ENCODE measurements at places on chromosomes 5 and 9. TPM values are rescaled to one million over a fixed set of nuclear protein-coding genes. Genes with fewer than 3 reads are reported as not detected.
A peak's percentile ranks its signal among the peaks of the same experiment; 100 is the strongest.

Gene PHF24
- 0.03 TPM for polyA plus RNA-seq

Gene PDE8B
- polyA plus RNA-seq = 0.39 TPM

GRCh38 chr5:176892663-176893062 lies 6.5 kb downstream of the HK3 start:
- H3K36me3 ChIP-seq = no peaks in the 10 kb centered on the region
- H3K4me3 ChIP-seq = no peak overlapping the region
- no peaks in the 10 kb centered on the region for H3K4me1 ChIP-seq
- no peak overlapping the region for H3K27ac ChIP-seq
- DNase-seq = no peak
- no peaks in the 10 kb centered on the region for H3K27me3 ChIP-seq

DNA sequence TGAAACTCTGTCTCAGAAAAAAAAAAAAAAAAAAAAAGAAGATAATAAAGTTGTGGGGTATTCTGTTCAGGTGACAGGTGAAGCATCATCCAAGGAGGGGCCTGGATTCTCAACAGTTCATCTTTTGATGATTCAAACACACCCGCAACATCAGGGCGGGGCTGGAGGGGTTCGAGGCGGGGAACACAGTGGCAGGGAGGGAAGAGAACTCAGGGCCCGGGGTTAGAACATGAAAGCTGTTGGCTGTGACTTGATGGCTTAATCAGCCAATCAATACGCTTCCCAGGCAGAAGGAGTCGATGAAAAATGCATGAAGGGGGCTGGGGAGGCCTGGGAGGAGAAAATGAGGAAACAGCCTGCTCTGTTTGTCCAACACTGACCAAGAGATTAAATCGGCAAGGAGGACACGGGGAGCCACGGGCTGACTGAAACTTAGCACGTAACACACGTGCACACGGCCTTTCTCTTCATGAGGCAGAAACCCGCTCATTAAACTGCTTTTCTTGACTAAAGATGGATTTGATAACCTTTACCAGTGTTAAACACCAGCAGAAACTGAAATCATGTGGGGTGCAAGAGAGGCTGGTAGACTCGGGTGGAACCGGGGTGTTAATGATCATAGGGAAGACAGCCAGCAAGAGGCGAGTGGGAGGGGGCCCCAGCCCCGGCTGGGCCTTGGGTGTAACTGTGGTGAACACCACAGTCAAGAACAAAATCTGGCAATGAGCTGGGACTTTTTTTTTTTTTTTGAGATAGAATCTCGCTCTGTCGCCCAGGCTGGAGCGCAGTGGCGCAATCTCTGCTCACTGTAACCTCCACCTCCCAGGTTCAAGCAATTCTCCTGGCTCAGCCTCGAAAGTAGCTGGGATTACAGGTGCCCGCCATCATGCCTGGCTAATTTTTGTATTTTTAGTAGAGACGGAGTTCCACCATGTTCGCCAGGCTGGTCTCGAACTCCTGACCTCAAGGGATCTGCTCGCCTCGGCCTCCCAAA lies 105.7 kb upstream of the RAPGEF1 start:
- no peak for DNase-seq
- no peak overlapping the region for H3K27ac ChIP-seq
- H3K36me3 ChIP-seq = no peaks in the 10 kb centered on the region
- H3K4me3 ChIP-seq = no peak overlapping the region
- H3K27me3 ChIP-seq = no peaks in the 10 kb centered on the region

DNA sequence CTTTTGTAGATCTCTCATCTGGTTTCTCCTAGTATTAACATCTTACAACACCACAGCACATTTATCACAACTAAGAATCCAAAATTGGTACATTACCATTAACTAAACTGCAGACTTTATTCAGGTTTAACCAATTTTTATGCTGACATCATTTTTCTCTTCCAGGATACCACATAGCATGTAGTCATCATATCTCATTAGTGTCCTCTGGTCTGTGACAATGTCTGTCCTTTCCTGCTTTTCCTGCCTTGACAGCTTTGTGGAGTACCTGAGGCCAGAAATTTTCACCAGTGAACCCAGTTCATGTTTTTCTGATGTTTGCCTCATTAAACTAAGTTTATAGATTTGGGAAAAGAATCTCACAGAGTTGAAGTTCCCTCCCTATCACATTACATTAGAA lies 294.7 kb upstream of the TNC start:
- no peak overlapping the region for H3K4me3 ChIP-seq
- no peak for DNase-seq
- no peak overlapping the region for H3K27ac ChIP-seq
- H3K27me3 ChIP-seq = no peaks in the 10 kb centered on the region
- H3K36me3 ChIP-seq = no peaks in the 10 kb centered on the region

- H3K4me3 ChIP-seq = no peak overlapping the region
- peaks cover 21% of the 10 kb centered on the region for H3K4me1 ChIP-seq
- H3K27ac ChIP-seq = no peak overlapping the region
Observed at GRCh38 chr9:127825319-127826051, 22.8 kb downstream of the FPGS start.

DNA sequence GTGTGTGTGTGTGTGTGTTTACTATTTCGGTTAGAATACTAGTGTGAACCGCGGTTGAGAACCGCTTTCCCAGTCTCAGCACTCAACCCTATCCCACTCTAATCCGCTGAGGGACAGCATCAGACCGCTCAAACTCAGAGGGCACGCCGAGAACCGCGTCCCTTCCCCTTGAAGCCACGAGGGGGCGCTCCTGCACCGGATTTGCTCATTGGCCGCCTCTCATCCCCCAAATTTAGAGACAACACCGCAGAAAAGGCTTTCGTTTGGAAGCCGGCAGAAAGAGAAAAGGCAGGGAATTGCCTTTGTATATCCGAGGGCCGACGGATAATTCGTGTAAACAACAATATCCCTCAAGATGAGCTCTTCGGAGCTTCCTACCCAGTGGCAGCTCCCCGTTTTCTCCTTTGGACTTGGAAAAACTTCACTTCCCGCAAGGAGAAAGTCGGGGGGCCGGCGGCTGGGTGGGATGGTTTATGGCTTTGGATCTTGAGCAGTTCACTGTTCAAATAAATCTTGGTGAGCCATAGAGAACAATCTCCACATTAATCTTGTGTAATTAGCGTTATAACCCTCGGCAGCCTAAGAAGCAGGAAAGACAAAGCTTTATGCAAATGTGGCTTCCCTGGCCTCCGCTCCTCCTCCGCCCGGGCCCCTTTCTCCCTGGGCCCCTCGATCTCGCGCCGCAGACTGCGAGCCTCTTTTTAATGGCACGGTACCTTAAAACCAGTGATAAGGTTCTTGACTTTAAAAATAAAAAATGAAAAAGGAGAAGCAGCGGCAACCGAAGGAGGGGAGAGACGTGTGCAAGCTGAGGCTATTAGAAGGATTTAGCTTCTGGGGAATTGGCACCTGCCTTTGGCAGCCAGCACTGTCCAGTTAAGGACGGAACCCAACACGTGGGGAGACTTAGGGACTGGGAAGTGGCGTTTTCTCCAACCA lies 296.8 kb downstream of the PARP8 start:
- H3K4me3 ChIP-seq = no peak overlapping the region
- peak; percentile 69 for DNase-seq
- no peaks in the 10 kb centered on the region for H3K27me3 ChIP-seq
- no peaks in the 10 kb centered on the region for H3K36me3 ChIP-seq
- no peak overlapping the region for H3K27ac ChIP-seq
- peaks cover 19% of the 10 kb centered on the region for H3K4me1 ChIP-seq

GRCh38 chr5:148436029-148436428 lies 52.3 kb downstream of the FBXO38 start:
- H3K4me3 ChIP-seq = no peak overlapping the region
- no peak overlapping the region for H3K27ac ChIP-seq
- no peaks in the 10 kb centered on the region for H3K27me3 ChIP-seq
- peaks cover 56% of the 10 kb centered on the region for H3K36me3 ChIP-seq
- no peaks in the 10 kb centered on the region for H3K4me1 ChIP-seq

GRCh38 chr5:173238312-173239232 lies 3.6 kb upstream of the NKX2-5 start:
- H3K4me3 ChIP-seq = no peak overlapping the region
- H3K27me3 ChIP-seq = peaks cover 45% of the 10 kb centered on the region
- H3K4me1 ChIP-seq = peaks cover 7% of the 10 kb centered on the region
- no peak overlapping the region for H3K27ac ChIP-seq

Gene PCDHGB7
- polyA plus RNA-seq = 0.78 TPM

- H3K36me3 ChIP-seq = peaks cover 41% of the 10 kb centered on the region
- H3K27ac ChIP-seq = peak overlapping the region; percentile 94
- H3K4me1 ChIP-seq = peaks cover 68% of the 10 kb centered on the region
- no peak overlapping the region for H3K4me3 ChIP-seq
Observed at GRCh38 chr5:150540615-150541396, 32.9 kb downstream of the NDST1 start.

Gene GZMA
- polyA plus RNA-seq = 2.2 TPM

Gene HAVCR1
- 0.07 TPM for polyA plus RNA-seq

DNA sequence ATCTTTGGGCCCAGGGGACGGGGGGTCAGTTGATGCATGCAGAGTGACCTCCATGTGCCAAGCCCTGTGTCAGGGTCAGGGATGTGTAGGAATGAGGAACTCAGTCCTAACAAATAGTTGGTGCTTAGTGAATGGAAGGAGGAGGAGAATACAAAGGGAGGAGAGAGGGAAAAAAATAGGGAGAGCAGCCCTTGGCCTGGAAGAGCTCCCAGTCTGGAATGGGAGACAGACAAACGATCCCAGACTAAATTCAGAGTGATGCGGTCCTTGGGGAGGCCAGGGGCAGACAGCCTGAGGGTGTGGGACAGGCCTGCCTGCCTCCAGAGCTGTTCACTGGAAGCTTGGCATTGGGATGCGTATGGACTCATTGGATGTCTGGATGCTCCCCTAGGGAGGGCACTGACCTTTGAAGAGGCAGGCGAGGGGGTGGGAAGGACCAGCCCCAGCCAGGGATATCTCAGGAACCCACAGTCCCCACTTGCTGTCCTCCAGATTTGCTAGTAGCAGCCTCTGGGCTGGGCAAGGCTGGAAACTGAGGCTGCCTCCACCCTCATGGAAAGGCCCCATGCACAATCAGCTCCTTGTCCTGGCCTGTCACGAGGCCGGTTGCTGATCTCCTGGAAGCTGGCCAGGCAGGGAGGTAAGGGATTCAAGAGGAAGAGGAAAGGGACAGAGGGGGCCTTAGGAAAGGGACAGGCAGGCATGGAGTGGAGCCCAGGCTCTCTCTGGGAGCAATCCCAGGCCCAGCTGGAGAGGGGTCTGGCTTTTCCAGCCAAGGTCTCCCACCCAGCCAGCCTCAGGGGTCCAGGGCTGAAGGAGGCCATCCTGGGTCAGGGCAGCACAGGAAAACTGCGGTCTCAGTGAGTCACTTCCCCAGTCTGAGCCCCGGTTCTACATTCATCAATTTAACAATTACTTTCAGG lies 69.0 kb upstream of the GGTA1 start:
- peaks cover 13% of the 10 kb centered on the region for H3K4me1 ChIP-seq
- H3K36me3 ChIP-seq = no peaks in the 10 kb centered on the region
- H3K27me3 ChIP-seq = no peaks in the 10 kb centered on the region
- no peak overlapping the region for H3K4me3 ChIP-seq

Gene TNFSF15
- 0.01 TPM for polyA plus RNA-seq

DNA sequence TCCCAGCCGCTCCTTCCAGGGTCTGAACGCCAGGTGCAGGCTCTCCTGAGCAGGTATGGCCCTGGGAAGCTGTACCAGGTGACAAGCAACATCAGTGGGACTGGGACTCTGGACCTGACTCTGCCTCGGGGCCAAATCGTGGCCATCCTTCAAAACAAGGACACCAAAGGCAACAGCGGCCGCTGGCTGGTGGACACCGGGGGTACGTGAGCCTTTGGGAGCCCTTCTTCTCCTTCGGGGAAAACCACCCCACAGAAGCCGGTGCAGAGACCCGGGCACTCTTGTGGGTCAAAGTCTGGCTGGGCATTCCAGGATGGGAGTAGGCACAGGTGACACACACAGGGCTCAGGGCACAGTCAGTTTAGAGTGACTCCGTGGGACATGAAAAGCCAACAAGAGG lies 45.8 kb downstream of the ARHGEF37 start:
- peaks cover 3% of the 10 kb centered on the region for H3K4me1 ChIP-seq
- peaks cover 16% of the 10 kb centered on the region for H3K36me3 ChIP-seq
- H3K27ac ChIP-seq = no peak overlapping the region
- DNase-seq = no peak
- no peaks in the 10 kb centered on the region for H3K27me3 ChIP-seq
- H3K4me3 ChIP-seq = no peak overlapping the region

DNA sequence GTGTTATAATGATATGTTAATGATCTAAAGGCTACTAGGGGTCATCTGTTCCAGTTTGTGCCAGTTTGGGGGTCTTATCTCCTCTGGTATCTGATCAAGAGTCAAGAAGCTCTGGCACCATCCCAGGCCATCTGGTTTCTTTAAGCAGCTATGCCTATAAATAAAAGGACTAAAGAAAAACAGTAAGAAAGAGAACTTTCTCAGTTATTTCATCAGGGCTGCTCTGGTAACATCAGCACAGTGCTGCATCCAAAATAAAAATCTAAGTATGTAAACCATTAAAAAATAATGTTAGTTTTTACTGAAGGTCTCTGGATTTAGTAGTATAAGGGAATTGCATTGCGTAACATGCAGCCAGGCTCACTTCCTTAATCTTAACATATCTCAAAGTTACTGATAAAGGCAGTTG lies 185.0 kb downstream of the NR2F1-AS1 start:
- H3K27ac ChIP-seq = no peak overlapping the region
- no peaks in the 10 kb centered on the region for H3K27me3 ChIP-seq
- H3K36me3 ChIP-seq = no peaks in the 10 kb centered on the region
- H3K4me3 ChIP-seq = no peak overlapping the region

DNA sequence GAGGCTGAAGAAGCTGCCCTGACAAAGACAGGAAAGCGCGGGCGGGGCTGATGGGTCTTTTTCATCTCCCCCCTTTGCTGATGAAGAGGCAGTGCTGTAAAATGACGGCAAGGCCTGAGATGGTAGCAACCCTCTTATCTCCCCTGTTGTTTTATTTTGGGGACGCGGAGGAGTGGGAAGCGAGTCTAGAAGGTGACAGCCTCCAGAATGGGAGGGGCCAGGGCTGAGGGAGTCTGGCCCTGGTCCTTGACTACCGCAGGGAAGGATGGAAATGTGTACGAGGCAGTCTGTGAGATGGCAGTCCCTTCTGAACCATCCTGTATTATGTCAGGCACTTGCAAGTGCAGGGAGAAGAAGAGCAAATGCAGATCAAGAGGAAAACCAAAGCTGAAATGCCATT lies 46.1 kb upstream of the TCERG1 start:
- H3K4me1 ChIP-seq = no peaks in the 10 kb centered on the region
- H3K27me3 ChIP-seq = peaks cover 2% of the 10 kb centered on the region
- H3K36me3 ChIP-seq = no peaks in the 10 kb centered on the region
- no peak overlapping the region for H3K4me3 ChIP-seq
- no peak overlapping the region for H3K27ac ChIP-seq

DNA sequence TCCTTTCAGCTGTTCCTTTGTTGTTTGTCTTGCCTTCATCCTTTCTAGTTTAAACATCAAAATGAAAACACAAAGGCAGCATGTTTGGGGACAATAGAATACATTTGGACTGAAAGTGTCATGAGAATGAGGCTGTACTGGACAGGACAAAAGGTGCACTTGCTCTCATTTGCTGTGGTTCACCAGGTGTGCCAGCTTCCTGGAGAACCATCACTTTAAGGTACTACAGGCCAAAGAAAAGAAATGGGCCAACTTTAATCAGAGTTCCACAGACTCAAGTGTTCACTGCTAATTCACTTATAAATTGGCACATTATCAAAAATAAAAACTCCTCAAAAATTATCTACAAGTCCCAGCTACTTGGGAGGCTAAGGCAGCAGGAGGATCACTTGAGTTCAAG lies 53.8 kb downstream of the ABHD17B start:
- H3K27ac ChIP-seq = no peak overlapping the region
- DNase-seq = no peak
- peaks cover 5% of the 10 kb centered on the region for H3K4me1 ChIP-seq
- no peaks in the 10 kb centered on the region for H3K27me3 ChIP-seq
- H3K4me3 ChIP-seq = no peak overlapping the region
- no peaks in the 10 kb centered on the region for H3K36me3 ChIP-seq
